A172 (cell line): ENCODE measurements at places on chromosomes 11 and 22. TPM values are rescaled to one million over a fixed set of nuclear protein-coding genes. Genes with fewer than 3 reads are reported as not detected.
A peak's percentile ranks its signal among the peaks of the same experiment; 100 is the strongest.

GRCh38 chr11:122229481-122230384, 113.7 kb upstream of the BLID start:
- no peak for DNase-seq

- no peak for DNase-seq
Measured at GRCh38 chr22:44419429-44419828, 78.6 kb downstream of the RTL6 start.

DNA sequence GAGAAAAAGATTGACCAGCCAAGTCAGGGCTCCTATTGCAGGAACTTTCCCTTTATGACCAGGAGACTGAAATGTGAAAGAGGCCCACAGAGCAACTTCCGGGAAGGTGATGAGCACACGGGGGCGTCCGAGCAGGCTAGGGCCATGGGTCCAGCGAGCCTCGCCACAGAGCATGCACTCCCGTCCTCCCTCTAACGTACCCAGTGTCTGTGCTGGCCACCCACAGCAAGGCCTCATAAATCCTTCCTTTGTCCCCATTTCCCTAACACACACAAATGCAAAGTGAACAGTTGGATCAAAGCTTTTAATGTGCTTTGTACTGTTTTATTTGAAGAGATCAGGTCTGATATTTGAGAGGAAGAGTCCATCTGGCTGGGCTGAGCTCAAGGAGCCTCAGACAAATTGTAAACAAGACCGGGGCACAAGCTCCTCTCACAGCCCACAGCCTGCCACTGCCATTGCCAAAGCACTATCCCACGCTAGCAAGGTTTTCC, 44.3 kb downstream of the BLID start:
- DNase-seq: no peak

DNA sequence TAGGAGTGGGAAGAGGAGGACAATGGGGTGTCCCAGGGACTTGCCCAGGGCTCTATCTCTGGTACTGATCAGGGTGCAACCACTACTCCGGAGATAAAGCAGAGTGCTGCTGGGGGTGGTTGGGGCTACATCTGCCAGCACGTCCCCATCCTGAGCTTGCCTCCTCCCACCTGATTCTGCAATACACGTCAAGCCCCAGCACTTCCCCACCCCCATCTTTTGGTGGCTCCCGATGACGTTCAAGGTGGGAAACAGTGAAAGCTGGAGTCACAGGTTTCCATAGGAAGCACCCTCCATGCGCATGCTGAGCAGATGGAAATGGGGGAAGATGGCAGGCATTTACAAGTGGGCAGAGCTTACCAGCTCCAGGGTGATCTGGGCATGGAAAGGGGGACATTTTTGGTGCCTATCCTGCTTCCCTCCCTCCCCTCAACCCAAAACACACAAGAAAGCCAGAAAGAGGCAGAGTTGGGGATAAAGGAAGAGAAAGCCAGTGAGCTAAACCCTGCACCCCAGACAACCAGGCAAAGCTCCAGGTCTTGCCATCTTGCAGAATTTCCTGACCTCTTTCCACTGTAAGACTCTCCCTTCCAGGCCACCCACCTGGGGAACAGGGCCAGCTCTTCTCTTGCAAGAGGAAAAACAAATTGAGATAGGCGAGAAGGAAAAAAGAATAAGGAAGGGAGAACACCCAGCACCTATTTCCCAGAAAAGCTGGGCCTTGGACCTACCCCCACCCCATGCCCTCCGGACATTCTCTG, 15.8 kb downstream of the SYT7 start:
- DNase-seq: no peak

GRCh38 chr11:45974806-45975205, 52.4 kb downstream of the LARGE2 start:
- no peak for DNase-seq

DNA sequence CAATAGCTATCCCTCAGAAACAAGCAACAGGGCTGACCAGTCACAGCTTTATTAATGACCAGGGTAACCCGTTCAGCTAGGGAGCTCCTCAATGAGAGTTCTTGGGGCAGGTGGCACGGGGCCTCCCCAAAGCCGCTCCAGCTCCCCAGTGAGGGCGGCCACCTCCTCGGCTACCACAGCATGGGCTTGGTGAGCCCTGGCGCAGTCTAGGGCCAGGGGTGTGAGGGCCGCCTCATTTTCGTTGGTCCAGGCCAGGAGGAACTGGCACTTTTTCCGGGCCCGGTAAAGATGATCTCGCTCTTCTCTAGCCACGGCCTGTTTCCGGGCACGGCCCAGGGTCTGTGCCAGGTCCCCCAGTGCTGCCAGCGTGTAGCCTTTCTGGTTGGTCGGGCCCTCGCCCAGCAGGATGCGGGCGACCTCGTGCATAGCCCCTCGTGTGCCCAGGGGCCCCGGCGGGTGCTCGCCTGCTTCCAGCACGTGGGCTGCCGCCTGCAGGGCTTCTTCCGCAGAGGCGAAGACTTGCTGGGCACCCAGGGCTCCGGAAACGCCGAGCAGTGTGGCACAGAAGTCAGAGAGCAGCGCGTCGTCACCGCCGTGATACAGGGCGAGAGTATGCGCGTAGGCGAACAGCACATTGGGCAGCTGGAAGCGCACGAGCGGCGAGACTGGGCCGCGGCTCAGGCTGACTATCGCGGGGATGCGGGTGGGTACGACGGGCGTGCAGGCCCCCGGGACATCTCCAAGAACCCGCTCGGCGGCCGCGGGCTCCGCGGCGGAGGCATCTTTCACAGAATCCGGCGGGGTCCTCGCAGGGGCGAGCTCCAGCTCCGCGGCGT, 913 bp downstream of the ZNHIT2 start:
- no peak for DNase-seq

DNA sequence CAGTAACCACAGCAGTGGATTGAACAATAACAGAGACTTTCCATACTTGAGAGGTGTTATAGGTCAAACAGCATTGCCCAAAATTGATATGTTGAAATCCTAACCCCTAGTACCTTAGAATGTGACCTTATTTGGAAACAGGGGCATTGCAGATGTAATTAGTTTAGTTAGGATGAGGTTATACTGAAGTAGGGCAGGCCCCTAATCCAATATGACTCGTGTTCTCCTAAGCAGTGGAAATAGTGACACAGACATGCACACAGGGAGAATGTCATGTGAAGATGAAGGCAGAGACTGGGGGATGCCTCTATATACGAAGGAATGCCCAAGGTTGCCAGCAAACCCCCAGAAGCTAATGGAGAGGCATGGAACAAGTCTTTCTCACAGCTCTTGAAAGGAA, 270.5 kb downstream of the TENM4 start:
- no peak for DNase-seq

GRCh38 chr11:446891-447290, 3.2 kb upstream of the PTDSS2 start:
- DNase-seq: no peak

DNA sequence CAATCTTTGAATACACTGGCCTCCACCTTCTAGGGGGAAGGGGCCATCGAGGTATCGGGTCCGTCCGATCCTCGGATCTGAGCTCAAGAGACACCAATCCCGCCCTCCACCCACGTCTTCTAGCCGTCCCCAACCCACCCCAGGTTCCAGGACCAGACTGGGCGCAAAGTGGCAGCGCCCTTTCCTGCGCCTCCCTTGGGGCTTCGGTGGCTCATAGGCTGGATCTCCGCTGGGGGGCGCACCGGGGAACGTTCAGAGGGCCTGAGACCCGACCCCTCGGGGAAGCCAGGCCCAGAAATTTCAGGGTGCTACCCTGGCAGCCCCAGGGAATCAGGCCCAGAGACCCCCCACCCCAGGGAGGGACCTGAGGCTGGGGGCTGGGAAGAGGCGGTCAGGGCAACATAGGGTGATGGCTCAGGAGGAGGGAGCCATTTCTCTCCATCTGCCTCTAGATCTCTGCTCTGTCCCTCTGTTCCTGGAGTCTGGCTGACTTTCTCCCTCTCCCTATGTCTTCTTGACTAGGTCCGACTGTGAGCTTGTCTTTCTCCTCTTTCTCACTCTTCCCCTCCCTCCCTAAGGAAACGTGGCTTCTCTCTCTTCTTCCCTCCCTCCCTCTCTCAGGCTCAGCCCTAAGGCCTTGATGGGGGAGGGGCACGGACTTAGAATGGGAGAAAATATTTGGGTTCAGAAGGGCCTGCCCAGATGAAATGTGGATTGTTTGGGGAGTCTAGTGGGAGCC, 1.1 kb downstream of the CREB3L1 start:
- peak; percentile 57 for DNase-seq

- DNase-seq: no peak
Measured at GRCh38 chr11:118628861-118629549, 21.6 kb downstream of the PHLDB1 start.

DNA sequence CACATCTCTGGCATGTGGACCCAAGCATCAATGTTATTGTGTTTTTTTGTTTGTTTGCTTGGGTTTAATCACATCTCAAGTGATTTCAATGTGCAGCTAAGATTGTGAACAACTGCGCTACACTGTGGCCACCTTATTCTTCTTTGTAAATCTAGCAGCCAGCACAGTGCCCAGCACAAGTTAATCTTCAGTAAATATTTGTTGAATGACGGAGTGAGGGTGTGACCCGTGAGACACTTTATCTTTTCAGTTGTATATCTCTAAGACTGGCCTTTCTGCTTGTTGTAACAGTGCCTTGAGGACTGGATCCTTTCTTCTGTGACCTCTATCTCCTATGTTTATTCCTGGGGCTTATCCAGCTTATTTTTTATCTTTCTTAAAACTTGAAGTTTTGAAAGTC, 21.4 kb upstream of the AMOTL1 start:
- peak; percentile 54 for DNase-seq

- DNase-seq: no peak
Measured at GRCh38 chr11:75793966-75794365, 21.0 kb upstream of the UVRAG start.

GRCh38 chr22:48425641-48426040, 1402.0 kb downstream of the BRD1 start:
- DNase-seq: no peak

DNA sequence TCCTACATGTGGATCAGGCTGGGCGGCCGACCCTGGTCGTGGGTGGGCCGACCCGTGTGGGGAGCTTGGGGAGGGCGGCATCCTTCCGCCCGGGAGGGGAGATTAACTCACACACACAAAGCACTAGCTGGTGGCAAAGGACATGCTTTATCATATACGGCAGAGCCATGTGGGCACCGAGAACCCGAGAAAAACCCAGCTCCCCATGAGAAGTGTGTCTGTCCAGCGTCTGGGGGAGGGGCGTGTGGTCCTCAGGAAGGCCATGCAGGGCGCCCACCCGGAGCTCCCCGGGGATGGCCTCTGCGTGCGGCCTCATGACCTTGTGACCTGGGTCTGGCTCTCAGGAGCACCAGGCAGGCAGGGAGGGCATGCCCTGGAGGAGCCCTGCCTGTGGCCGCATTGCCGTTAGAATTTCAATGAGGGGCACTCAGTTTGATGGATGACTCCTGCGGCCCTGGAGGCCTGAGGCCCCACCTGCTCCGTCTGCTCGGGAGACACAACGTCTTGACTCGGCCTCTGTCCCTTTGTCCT, 39.4 kb upstream of the TOLLIP start:
- DNase-seq: no peak

DNA sequence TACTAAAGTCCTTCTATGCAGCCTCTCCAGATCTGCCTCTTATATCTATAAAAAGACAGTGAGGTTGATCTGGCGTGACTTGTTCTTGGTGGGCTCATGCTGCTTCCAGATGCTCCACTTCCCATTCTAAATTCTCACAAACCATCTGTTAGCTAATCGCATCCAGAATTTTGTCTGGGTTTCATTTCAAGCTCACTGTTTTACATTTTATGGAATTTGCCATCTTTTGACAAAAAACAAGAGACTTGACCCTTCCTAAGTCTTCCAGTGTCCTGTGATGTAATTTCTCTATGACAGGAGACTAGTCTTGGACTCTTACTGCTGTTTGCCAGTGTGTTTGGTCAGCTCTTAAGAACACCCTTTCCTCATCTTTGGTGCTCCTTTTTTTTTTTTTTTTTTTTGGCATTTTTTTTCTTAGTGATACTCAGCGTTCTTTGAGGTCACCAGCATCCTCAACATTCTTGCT, 23.0 kb downstream of the CRKL start:
- DNase-seq: no peak

DNA sequence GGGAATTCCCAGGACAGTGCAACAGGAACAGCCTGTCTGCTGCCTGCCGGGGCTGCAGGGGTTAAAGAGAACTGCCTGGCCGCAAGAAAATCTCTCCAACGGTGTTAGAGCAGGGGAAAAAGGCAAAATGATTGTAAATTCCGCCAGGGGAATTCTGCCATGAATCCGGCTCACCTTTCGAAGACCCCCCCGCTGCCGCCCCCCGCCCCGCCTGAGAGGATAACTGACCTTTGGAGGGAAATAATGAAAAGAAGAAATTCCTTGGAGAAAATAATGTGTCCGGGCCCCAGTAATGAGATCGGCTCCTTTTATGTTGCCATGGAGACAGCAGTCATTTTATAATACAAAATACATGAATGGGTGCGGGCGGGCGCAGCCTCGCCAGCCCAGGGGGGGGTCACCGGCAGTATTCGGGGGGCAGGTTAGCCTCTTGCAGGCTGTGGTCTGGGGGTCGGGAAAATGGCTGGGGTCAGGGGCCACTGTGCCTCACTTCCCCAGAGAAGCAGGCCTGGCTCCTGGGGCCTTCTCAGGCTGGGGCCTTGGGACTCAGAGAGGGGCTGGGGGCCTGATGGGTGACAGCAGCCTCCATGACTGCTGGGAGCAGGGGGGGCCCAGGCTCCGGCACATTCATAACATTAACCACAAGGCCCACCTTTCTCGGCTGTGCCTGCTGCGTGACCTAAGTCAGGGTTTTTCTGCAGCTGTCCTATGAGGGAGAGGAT, 228.1 kb downstream of the MN1 start:
- DNase-seq: no peak

DNA sequence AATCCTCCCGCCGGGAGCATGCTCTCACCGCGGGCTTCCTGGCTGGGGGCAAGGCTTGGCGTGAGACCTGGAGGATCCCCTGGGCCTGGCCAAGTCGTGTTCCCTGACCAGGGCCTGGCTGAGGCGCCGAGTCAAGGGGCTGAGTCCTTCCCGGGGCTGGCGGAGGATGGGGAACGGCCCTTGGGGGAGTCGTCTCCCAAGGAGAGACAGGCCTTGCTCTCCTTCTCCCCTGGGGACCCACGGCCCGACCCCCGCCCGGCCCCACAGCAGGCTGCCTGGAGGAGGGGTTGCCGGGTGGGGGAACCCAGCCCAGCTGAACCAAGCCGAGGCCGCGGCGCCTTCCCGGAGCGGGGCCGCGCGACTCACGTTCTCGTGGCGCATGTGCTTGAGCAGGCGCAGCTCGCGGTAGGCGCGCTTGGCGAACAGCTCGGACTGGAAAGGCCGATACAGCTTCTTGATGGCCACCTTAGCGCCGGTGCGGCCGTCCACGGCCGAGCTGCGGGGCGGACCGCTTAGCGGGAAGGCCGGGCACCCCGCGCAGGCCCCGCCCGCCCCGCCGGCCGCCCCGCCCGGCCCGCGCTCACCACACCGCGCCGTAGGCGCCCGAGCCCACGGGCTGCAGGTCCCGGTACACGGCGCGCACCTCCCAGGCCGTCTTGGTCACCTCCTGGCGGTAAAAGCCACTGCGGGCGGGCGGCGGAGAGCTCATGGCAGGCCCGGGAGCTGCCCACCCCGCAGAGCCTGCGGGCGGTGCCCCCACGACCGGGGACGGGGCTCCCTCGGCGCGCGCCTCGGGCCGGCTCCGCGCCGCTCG, 475 bp downstream of the MAPK12 start:
- no peak for DNase-seq

GRCh38 chr11:130516554-130517505, 68.4 kb downstream of the ADAMTS15 start:
- no peak for DNase-seq

- DNase-seq: no peak
Measured at GRCh38 chr11:34135439-34135838, 30.0 kb downstream of the NAT10 start.

CYTH4 gene
- 0.26 and 0.43 TPM in 2 replicates for total RNA-seq

RFPL1 gene
- not detected in 2 replicates for total RNA-seq

ADSL gene
- total RNA-seq: 112 and 141 TPM in 2 replicates

P2RY6 gene
- not detected in 2 replicates for total RNA-seq

GNB1L gene
- total RNA-seq: 8.9 and 9.6 TPM in 2 replicates

TESMIN gene
- total RNA-seq: not detected in 2 replicates

LINC01488 gene
- total RNA-seq: not detected in 2 replicates

SHISAL1 gene
- 2.6 and 3.1 TPM in 2 replicates for total RNA-seq
